Stimulated activated CD4-positive, alpha-beta T cell treated with anti-CD3 and anti-CD28 coated beads, Interleukin-1b, Interleukin-23, amount 100 ng/mL, for 24 hours (primary cell): ENCODE measurements at places on chromosomes 12 and 14.
A peak's percentile ranks its signal among the peaks of the same experiment; 100 is the strongest.

DNA sequence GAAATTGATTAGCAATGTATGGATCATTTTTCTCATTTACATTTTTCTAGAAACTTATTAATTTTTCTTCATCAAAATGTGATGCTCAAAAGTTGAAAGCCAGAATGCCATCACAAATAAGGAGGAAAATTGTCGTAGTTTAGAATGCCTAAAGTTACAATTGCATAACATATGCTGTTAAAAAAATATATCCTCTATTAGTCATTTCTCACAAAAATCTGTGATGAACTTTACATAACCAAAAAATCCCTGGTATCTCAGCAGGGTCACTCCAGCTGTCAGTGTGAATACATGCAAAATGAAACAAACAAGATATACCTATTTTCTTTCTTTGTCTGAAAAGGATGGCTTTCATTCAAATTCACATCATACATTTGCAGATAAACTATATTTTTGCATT, 358.9 kb downstream of the PAWR start:
- DNase-seq: no peak

- DNase-seq: no peak
These were observed 174.6 kb upstream of the DDHD1 start for GRCh38 chr14:53327716-53328115.

DNA sequence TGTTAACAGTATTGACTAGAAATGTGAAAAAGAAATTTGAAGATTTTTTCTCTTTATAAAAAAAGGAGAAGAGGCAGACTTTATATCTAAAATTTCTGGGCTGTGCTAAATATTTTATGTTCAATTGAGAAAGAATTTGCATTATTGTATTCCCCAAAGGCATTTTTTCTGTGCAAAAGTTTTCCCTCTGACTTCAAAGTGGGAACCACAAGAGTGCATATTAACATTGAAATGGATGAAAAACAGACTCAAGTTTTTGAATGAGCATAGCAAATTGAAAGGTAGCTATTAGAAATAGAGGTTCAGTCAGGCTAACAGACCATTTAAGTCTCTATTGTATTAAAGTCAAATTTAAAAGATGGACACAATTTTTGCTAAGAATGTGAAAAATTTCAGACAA, 95.2 kb downstream of the RASSF9 start:
- DNase-seq: no peak

DNA sequence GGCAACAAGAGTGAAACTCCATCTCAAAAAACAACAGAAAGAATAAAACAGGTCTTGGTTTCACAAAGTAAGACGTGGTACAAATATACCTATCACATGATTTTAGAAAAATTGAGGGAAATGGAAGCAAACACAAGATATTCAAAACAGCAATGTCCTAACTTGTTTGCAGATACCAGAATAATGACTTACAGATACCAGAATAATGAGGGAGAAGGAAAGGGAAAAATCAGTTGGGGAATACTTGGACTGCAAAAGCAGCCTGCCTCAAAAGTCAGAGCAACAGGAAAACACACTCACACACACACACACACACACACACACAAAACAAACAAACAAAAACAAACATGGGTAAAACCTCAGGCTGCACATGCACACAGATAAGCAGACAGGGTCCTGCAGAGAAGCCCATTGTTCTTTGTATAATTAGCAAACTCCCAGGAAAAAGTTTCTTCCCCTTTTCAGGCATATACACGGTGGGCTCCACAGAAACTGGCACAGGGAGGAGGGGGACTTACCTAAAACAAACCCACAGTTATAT, 65.7 kb upstream of the CAPRIN2 start:
- no peak for DNase-seq

DNA sequence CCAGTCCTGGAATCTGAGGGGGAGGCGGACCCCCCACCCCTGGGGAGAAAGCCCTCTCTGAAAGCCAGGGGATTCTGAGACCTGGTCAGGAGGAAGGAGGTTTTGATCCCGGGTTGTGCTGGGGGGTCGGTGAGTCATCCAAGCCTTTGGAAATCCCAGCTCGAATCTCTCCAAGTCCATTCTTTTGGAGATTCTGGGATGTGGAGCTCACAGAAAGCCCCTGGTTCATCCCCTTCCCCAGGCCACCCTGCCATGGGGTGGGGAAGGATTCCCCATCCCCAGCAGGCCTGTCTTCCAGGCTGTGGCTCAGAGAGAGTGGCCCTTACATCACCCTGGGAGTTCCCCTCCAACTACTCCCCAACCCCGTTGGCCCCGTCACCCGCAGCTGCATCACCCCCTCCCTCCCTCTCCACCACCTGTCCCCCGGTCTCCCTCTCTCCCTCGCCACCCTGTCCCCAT, 14.3 kb downstream of the EXOC3L4 start:
- DNase-seq: no peak

DNA sequence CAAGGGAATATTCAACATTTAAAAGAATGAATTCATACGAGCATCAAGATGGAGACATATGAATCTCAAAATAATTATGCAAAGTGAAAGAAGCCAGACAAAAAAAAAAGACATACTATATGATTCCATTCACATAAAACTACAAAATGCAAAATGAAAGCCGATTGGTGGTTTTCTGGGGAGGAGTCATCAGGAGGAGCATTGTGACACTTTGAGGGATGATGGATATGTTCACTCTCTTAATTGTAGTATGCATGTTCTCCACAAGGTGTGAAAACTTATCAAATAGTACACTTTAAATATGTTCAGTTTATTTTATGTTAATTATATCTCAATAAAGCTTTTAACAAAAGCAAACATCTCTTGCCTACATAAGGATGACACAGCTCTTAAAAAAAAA, 13.5 kb downstream of the OLR1 start:
- no peak for DNase-seq

DNA sequence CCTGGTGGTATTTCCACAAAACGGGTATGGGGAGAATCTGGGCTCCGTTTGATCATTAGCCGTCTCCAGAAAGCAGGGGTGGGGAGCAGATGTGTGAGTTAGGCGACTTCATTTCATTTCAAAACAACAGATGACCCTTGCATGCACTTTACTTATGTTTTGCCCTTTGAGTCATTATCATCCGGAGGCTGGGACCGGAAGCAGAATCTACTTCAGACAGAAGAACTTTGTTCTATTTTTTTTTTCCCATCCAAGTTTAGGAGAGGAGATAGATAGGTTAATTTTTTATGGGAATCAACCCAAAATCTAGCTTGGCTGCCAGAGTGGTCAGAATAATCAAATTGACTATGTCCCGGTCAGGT, 31.3 kb upstream of the CMAS start:
- no peak for DNase-seq

DNA sequence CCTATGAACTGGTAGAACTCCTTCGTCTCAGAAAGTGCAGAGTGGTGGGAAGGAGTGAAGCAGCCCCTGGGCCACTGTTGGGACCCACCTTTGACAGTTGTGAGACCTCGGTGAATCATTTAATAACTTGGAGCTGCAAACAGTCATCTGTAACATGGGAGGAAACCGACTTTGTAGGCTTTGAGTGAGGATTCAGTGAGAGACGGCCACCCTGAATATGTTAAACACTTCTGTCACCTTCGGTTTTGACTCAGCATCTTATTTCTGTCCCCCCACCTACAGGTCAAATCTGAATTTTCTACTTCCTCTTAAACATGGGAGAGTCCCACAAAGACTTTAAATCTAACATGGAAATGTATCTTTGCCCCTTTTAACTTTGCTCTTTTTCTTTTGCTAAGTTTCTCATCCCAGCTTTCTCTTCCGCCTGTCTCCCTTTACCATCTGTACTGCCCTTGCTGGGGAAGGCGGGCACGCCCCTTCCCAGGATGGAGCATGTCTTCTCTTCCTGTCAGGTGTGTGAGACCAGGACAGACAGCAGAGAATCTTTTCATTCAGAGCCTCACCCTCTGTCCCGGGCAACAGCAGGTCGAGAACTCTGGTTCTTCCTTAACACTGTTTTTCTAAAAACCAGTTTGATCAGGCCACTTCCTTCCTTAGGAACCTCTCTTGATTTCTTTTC, 37.1 kb downstream of the ZC3H14 start:
- no peak for DNase-seq

GRCh38 chr12:113407931-113408600, 4.4 kb upstream of the SDS start:
- no peak for DNase-seq

- DNase-seq: no peak
These were observed 648.5 kb downstream of the RPS29 start for GRCh38 chr14:48937541-48938195.

DNA sequence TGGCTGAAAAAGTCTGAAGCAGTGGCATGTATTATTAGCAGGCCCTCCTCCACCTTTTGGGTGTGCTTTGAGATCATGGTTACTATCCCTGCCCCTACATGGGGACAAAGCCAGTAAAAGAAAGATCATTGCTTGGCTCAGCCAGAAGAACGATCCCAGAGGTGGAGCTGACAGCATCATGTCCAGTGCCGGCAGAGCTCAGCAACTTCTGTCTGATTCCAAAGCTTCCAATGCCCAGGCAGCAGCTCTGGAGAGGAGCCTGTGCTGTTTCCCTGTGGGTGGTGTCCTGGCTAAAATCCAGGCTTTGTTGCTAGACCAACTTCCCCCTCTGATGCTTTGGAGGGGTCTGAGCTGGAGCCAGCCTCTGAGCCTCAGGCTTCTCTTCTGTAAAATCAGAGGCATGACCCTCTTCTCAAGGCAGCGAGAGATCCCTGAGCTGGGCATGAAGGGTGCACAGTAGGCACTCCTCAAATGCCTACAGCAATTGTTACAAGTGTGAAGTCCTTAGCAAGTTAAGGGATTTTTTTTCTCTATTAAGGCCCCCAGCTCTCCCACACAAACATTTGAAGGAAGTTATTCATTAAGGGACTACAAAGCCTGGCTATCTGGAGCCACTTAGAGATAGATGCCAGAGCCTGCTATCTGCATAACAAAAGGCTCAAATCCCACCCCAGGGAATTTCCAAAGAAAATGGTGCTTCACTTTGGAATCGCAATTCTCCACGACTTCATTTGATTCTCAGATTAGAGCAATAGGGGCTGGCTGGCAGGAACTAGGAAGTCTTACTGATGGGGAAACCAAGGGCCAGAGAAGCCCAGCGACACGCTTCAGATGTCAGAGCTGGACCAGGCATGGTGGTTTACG, 10.9 kb upstream of the GSC start:
- no peak for DNase-seq

DNA sequence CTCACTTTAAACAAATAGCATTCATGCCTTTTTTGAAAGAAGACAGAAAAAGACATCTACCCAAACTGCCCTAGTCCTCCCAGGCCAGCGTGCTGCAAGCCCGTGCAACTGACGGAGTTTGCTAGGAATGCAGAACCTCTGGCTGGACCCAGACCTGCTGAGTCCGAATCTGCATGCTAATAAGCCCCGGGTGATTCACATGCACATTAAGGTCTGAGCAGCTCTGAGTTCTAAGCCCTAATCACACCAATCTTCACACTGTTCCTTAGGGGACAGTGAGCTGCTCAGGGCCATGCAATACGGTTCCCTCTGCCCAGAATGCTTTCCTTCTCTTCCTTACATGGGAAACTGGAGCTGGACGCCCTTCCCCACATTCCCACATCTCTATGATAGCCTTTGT, 25.2 kb downstream of the HAL start:
- DNase-seq: no peak

GRCh38 chr12:115956659-115957058, 320.8 kb downstream of the MED13L start:
- DNase-seq: no peak

DNA sequence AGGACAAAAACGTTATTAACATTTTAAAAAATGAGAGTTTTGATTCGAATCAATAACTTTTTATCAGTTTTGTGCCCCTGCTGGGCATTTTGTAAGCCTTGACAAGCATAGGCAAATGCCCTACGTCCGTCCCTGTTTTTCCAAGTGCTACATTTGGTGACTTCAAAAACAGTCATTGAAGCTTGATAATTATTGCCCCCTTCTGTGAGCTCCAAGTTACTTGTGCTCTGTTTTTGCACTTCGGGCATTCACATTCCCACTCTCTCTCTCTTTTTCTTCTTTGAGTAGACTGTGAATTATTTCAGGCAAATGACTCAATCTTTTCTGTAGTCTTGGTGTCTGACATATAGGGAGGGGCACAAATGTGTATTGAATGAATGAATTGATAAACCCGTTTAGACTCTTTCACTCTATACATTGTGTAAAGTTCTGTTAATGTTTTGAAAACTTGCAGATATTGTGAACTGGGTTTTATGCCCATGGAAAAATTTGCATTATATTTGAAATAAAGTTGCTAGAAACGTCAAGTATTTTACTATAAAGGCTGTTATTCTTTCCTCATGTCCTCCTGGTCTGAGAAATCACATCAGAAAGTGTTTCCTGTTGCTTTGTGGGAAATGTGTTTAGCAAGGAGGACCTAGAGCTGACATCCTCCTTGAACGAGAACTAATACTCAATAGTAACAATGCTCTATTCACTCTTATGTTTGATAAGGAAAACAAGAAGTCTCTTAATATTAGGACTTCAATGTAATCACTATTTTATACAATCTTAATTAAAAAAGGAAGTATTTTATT, 1.4 kb downstream of the APAF1 start:
- DNase-seq: no peak

DNA sequence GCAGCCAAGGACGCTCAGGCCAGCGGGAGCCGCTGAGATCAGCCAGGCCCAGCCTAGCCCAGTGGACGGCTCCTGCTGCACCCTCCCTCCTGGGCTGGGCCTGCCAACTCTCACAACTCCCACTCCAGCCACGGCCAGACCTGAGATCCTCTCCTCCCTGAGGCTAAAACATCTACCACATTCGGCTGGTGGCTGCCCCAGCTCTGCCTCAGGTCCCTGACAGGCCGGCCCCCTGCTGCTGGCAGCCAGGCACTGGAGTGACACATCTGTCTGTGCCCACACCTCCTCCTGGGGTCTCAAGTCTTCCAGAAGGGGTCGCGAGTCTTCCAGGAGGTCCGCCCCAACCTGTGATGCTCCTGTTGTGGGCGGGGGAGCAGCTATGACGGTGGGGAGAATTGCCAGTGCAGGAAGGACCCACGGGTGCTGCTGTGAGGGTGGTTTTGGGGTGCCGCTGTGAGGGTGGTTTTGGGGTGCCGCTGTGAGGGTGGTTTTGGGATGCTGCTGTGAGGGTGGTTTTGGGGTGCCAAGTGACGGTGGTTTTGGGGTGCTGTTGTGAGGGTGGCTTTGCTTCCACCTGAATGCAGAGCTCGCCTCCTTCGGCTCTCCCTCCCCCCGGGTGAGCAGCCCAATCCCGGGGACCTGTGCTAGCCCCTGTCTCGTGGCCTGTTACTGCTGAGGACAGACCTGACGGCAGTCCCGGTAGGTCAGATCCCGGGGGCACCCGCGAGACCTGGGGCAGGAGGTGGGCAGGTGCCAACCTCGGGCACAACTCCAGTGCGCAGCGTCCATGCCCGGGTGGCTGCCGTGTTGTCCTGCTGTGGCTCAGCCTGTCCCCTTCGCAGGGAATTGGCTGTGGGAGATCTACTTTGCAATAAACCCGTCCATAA, 27.5 kb upstream of the C14orf180 start:
- DNase-seq: no peak

GRCh38 chr14:35044939-35045797, 904 bp upstream of the FAM177A1 start:
- peak; percentile 1 for DNase-seq

GRCh38 chr12:111313833-111314259, 55.0 kb downstream of the PHETA1 start:
- DNase-seq: peak; percentile 65
